NCI-H69 (cell line): ENCODE measurements at places on chromosomes 2 and 18.
A peak's percentile ranks its signal among the peaks of the same experiment; 100 is the strongest.

DNA sequence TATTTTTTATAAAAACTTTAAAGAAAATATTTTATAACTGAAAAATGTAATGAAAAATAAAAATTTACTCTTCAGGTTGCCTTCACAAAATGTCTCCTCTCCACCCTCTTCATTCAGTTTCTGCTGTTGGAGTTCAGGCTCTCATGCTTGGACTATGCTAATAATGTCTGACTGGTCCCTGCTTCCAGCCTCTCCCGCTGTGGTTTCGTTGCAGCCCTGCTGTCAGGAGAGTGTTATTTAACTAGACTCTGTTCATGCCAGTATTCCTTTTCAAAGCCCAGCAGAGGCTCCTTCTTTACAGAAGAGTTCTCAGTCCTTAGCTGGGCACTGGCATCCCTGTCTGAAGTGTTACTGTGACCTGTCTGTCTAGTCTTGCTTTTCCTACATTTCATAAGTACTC lies 40.4 kb downstream of the CLIP4 start:
- no peak for DNase-seq

GRCh38 chr2:218877891-218878290 lies 2.8 kb upstream of the WNT10A start:
- no peak for DNase-seq

DNA sequence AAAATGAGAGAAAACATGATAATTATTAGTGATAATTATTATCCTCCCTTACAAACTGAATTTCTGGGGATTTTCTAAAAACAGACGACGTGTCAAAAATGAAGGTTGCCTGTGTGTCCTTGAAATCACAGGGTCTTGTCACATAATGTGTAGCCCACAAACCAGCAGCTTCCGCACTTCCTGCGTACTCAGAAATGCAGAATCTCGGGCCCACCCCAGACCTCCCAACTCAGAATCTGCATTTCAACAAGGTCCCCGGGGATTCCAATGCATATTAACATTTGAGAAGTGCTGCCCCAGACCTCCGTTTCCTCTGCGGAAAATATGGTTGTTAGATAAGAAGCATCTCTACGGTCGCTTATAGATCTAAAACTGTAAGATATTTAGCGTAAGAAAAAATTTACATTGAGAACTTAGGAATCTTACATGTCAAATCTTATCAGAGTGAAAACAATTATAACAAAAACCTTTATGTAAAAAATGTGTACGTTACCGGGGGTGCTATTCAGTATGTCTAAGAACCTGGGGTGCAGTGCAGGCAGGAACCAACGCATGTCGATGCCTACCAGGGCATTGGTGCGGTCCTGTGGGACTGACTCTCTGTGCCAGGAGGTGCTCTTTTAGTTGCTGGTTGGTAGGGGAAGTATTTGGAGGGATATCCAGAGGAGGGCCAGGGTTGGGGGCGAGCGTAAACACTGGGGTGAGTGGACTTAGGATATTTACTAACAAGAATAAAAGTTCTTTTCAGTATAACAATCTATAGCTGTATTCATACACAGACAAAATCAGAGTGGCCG lies 15.2 kb downstream of the CDKL4 start:
- DNase-seq, result no peak

- DNase-seq, result peak; percentile 93
Observed at GRCh38 chr2:235599596-235600338, 105.9 kb downstream of the AGAP1 start.

DNA sequence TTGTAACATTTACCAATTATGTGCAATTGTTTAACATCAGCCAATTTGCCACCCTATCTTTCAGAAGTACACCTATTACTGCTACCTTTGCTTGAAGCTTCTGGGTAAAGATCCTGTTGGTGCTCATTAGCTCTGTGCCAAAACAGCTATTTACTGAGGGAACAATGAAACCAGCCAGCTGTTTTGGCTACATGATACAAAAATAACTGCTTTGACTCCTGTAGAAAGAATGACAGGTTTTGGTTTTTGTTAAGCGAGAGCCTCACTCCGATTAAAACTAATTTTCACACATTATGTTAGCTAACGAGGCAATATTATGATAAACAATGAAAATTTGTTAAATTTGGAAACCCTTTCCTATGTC lies 907.0 kb downstream of the EPHA4 start:
- peak; percentile 86 for DNase-seq

GRCh38 chr2:27727257-27727656 lies 44.3 kb upstream of the MRPL33 start:
- no peak for DNase-seq

GRCh38 chr2:223949241-223949840 lies 4.2 kb upstream of the WDFY1 start:
- DNase-seq, result peak; percentile 33

GRCh38 chr2:143415571-143415970 lies 286.4 kb downstream of the ARHGAP15 start:
- no peak for DNase-seq

- DNase-seq, result no peak
Observed at GRCh38 chr2:173028671-173029070, 47.0 kb upstream of the MAP3K20 start.

DNA sequence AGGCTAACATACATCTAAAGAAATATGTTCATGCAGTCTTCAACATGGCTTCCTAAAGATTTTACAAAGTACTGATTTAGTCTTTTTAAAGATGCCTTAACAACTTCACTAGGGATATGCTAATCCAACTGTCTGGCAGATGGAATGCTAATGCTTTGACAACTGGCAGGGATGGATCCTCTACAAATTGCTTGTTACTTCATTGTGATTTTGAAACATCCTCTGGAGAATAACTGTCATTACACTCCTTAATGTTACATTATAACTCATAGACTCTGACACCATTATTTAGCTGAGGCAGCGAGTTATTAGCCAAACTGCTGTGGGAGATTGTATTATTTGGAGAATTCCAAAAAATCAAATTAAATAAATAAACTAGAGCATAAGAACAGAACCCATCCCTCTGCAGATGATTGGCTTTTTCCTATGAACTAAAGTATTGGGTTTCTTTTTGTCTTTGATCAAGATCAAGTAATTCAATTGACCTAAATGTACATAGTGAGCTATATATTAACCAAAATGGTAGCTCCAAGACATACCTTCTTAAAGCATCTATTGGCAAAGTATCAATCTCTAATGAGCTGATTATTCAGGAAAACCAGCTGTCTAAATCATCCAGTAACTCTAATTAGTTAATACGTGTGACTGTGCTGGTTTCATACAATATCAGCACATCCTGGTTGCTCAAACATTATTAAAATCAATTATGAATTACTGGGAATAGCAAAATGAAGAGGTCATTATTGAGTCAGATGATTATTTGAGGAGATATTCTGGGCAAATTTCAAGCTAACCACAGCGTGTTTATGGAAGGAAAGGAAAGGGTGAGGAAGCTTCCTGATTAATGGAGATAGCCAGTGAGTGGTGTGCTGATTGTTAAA lies 321.3 kb upstream of the TFPI start:
- peak; percentile 1 for DNase-seq

DNA sequence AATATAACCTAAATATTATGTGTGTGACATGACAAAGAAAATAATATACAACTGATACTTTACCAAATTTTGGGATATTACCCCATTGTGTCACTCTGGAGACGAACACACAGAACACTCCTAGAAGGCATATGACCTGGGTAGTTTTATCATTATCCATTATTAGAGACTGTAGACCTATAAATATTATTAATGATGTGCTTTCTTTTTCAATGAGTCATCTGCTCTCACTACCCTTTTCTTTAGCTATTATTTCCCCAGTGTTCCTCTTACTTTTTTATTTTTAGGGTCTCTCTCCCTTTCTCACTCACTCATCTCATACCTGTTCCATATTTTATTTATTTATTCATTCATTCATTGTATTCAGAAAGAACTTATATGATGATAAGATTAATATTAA lies 143.3 kb upstream of the ITGA4 start:
- no peak for DNase-seq

GRCh38 chr18:40810372-40810771 lies 1144.7 kb upstream of the PIK3C3 start:
- DNase-seq, result peak; percentile 74

GRCh38 chr2:34570266-34570872 lies 971.3 kb upstream of the FAM98A start:
- no peak for DNase-seq

- DNase-seq, result peak; percentile 100
Observed at GRCh38 chr2:53633441-53633840, 134.2 kb upstream of the CHAC2 start.

GRCh38 chr18:46411867-46412690 lies 244.9 kb downstream of the LOXHD1 start:
- peak; percentile 91 for DNase-seq

DNA sequence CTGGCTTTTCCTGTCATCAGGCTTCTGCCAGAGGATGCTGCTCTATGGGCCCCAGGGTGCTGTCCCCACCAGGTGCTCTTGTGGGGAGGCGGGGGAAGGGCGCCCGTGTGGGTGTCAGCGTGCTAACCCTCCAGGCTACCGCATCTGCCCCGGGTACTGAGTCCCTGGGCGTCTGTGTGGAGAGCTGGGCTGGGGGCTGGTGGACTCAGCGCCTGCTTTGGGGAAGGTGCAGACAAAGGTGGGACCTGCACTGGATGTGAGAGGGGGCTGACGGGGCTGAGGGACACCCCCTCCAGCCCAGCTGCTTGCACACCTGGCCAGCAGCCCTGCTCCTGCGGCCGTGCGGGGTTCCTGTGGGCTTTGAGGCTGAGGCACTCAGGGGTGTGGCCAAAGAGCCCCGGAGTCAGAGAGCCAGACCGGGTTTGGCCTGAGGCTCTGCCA lies 120.7 kb upstream of the PXDN start:
- DNase-seq, result peak; percentile 23

GRCh38 chr2:46286715-46287114 lies 10.5 kb upstream of the EPAS1 start:
- DNase-seq, result no peak

- DNase-seq, result no peak
Observed at GRCh38 chr18:54086863-54087262, 137.6 kb downstream of the MBD2 start.

DNA sequence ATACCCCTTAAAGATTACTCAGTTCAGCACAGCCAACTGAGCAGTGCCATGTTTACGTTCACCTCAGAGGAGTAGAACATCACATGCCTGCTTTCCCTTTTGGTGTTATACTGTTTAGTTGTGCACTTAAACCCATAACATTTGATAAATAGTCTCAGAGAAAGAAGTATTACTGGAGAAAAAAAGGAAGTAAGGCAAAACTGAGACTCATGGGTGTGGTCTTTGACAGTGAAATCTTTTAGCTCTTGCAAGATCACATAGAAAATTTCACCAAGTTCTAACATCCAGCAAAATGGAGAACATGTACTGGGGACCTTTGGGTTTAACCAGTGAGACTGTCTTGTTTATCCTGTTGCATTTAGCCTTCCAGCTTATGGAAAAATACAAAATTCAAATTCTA lies 5.6 kb downstream of the TANK start:
- no peak for DNase-seq

DNA sequence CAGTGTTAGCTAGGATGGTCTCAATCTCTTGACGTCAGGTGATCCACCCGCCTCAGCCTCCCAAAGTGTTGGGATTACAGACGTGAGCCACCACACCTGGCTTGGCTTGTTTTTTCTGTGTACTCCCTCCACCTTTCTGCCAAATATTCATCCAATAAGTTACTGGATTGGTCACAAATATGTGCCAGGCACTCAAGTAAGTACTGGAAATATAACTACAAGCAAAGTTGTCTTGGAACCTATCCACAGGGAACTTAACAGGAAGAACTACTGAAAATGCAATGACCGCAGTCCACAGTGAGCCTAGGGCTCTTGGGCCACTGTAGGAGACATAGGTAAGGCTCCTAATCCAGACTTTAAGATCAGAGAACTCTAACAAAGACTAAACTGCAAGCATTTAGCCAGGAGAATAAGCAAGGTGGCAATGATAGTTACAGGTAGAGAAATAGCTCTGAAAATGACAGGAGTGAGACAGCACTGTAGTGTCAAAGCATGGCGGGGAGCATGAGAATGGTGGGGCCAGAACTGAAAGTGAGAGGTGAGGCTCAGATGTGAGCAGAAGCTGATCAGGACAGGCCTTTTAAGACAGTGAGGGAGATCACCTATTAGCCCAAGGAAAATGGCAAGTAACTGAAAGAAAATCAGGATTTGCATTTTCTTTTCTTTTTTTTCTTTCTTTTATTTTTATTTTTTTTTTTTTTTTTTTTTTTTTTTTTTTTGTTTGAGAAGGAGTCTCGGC lies 252.1 kb downstream of the RBM43 start:
- DNase-seq, result no peak

GRCh38 chr18:6406075-6406909 lies 8.4 kb downstream of the L3MBTL4 start:
- DNase-seq, result peak; percentile 88

DNA sequence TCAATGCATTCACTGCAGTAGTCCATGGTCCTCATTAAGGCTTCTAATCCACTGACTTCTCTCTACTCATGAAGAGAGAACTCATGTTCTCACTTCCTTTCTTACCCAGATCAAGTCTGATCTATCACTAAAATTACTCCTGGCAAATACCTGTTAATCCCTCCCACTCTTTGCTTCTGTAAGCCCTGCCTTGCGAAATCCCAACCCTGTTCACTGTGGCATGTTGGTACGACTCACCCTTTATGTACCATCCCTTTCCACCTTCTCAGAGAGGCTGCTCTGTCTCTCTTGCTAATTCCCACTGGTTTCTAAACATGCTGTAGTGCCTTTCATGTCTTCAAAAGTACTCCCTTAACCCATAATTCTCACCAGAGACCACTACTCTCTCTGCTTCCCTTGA lies 272.2 kb upstream of the ACVR2A start:
- DNase-seq, result no peak

GRCh38 chr2:188430705-188431104 lies 139.0 kb downstream of the GULP1 start:
- DNase-seq, result no peak

GRCh38 chr2:143850084-143850483 lies 669.8 kb downstream of the ZEB2 start:
- DNase-seq, result peak; percentile 16

DNA sequence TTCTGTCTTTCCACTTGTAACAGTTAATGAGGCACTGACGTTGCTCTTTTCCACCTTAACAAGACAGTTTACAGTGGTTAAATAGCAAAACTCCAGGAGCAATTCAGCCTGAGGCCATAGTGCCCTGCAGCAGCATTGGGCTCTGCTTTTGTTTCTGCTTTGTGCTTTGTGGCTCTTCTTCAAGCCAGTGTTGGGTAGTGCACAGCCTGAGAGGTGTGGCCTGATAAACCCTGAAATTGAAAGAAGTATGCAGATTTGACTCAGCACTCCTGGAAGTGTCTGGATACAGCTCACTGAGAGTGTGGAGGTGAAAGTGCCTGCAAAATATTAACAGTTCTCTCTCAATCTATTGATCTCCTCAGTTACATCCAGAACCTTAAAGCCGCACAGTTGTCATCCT lies 63.0 kb downstream of the STK25 start:
- no peak for DNase-seq

DNA sequence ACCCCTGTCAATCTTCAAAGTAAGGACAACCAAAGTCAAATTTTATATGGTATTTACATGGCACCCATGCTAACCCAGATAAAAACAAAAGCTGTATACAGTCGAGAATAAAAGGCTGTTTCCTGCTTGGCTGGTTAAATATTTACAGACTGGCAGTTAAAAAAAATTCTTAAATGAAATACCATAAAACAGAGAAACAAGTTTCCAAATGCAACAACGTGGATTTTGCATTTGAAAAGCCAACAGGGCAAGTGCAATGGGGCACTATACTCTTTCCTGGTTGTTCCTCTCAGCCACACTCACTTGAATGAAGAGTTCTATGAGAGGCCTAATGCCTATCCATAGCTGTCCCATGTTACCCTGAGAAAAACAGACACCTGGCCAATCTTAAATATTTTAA lies 6.1 kb upstream of the NR4A2 start:
- peak; percentile 57 for DNase-seq

GRCh38 chr2:43812947-43813346 lies 25.7 kb downstream of the ABCG5 start:
- DNase-seq, result no peak

- DNase-seq, result peak; percentile 68
Observed at GRCh38 chr18:37516361-37516853, 49.2 kb downstream of the CELF4 start.
